ENCODE measurements at places on chromosomes 7 and 10.

- DNase-seq: peak; percentile 68
These were observed 1.6 kb downstream of the ZNF467 start for GRCh38 chr7:149771720-149772240.

DNA sequence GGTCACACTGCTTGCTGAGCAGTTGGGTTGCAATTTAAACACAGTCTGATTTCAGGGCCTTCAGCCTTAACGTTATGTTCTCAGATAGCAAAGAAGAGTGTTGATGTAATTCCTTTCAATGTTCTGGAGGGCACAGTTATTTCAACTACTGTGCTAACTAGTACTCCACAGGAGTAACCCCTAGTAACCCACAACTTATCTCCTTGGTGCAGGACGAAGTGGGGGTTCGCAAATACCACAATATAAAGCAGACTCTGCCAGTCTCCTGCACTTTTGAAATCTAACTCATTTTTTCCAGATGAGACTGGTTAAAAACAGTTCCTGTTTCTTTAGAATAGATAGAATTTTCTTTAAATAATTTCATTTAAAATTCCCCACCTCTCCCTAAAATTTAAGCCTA is 47.1 kb upstream of the NCAPG2 start:
- DNase-seq: no peak

DNA sequence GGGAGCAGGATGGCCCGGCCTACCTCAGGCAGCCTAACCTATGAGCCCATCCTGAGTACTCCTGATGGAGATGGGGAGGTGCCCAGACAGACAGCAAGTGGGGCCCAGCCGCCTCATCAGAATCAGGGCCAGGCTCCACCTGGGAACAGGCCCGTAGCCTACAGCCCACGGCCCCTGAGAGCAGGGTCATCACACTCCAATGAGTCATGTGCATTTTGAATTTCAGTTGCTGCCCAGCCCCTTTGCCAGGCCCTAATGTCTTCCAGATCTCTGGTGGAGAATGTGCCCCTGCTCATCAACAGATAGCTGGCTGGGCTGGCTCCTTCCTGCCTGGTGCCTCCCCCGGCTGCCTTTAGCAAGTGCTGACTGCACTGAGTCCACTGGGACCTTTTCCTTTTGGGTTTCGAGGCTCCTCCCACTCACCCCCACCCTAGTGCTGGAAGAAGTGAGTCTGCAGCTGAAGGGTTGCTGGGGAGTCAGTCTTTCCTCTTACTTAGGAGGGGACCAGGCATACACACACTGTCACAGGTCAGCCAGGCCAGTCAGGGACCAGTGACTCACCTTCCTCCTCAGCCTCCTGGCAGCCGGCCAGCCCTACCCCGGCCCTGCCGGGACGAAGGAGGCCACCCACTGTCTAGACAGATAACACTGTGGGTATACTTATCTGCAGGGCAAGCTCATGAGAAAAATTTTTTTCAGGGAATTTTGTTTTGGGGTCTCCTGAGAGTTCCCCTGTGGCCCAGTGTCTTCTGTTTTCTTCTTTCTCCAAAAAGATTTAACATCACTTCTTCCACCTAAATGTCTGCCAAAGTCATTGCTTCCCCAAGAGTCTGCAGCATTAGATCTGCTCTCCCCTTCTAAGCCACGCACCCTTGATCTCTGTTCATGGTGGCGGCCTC is 9.1 kb upstream of the ASIC3 start:
- DNase-seq: peak; percentile 64

- DNase-seq: no peak
These were observed 462.2 kb downstream of the AUTS2 start for GRCh38 chr7:70060298-70061068.

DNA sequence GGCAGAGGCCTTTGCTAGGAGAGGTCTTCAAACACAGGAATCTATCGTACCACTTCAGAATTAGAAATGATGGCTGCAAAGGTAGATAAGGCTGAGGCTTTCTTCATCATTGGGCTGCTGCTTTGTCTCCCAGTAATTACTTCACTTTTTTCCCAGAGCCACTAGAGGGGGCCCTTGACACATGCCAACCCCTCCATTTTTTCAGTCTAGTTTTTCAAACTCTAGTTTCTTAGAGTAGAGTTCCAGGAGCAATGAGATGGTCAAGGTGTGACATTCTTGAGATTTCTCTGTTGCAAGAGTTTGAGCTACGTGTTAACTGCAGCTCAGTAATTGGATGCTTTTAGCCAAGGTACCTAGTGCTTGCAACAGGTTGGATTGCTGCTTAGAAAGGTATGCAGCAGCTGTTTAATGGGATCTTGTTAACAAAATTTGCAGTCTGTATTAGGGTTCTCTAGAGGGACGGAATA is 33.8 kb upstream of the RBM20 start:
- DNase-seq: no peak
